Central memory CD8-positive, alpha-beta T cell (primary cell): ENCODE measurements at places on chromosomes 16 and 17.

- no peaks in the 10 kb centered on the region for H3K27me3 ChIP-seq
- peak within 1 kb of the TSS; percentile 97 for H3K27ac ChIP-seq
- peak within 1 kb of the TSS; percentile 85 for H3K4me3 ChIP-seq
- DNase-seq = peak; percentile 57
Observed at GRCh38 chr17:39863918-39864746, at the start of gene IKZF3. Gene IKZF3, minus strand, starts transcription at chr17:39864312. Its CDS starts 186 bp downstream, at chr17:39864126.

DNA sequence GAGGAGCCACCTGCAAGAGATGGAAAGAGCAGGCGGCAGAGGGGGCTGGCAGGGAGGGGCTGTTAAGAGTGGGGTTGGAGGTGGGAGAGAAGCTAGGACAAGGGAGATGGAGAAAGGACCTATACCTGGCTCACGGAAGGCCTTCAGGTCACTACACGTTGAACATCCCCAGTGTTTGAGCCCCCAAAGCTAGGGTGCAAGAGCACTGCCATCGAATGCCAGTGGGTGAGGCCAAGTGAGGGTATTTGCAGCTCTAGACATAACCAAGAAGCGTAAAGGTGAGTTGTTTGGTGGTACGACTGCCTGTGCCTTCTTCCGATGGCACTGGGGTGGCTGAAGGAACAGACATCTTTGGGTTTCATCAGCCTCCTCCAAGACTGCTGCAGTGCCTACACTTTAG lies 17.0 kb upstream of the HERPUD1 start:
- DNase-seq = no peak
- no peak overlapping the region for H3K27ac ChIP-seq
- no peak overlapping the region for H3K4me3 ChIP-seq
- no peaks in the 10 kb centered on the region for H3K36me3 ChIP-seq

DNA sequence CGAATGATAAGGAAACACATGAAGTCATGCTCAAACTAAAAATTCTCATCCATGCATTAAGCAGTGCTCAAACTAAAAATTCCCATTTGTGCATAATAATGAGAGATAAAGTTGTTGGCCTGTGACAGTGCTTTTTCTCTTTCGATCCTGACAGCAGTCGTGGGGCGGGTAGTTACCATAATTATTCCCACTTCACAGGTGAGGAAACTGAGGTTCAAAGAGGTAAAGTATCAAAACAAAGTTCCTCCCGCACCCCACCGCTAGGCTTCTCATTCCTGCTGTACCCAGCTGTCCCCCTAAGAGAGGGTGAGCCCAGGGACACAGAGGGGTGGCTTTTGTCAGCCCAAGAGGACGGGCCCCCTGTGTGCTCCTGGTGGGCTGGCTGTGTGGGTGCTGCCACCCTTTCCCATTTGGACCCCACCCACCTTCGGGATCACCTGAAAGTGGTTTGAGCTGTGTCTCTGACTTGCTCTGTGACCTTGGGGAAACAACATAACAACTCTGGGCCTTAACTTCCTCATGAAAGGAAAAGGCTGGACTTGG lies 92.6 kb downstream of the CLEC16A start:
- H3K27me3 ChIP-seq = no peaks in the 10 kb centered on the region
- no peak overlapping the region for H3K4me3 ChIP-seq
- H3K36me3 ChIP-seq = peaks cover 26% of the 10 kb centered on the region
- peaks cover 6% of the 10 kb centered on the region for H3K4me1 ChIP-seq
- no peak for DNase-seq

- H3K36me3 ChIP-seq = no peaks in the 10 kb centered on the region
- no peaks in the 10 kb centered on the region for H3K27me3 ChIP-seq
- H3K4me1 ChIP-seq = no peaks in the 10 kb centered on the region
- no peak for DNase-seq
Observed at GRCh38 chr16:7638306-7638705, 305.7 kb downstream of the RBFOX1 start.

GRCh38 chr17:72567774-72568173 lies 447.0 kb downstream of the SOX9 start:
- no peak overlapping the region for H3K4me3 ChIP-seq
- H3K27me3 ChIP-seq = peaks cover 14% of the 10 kb centered on the region
- no peak for DNase-seq
- no peaks in the 10 kb centered on the region for H3K4me1 ChIP-seq
- H3K36me3 ChIP-seq = no peaks in the 10 kb centered on the region

DNA sequence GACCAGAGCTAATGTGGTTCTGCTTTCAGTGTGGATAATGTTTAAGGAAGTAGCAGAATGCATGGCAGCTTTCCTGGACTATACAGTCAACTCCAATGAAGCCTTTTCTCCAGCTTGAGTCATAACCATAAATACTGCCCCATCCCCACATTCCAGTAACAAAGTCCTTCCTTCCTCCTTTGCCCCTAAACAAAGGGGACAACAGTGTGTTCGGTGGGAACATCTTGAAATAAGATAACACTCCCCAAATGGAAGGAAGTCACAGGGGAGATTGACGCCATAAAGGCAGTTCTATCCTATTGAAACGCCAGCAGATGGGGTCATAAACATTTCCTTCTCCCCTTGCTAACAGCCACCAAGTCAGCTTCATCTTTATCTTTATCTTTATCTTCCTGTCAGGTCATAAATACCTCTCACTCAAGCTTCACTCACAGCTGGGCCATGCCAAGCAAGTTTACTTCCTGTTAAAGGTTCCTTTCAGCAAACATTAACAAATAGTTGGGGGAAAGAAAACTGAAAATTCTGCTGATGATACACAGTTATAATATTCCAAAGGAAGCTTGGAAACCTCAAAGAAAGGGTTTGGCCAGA lies 136.7 kb downstream of the SNX11 start:
- H3K36me3 ChIP-seq = peaks cover 7% of the 10 kb centered on the region
- peaks cover 78% of the 10 kb centered on the region for H3K4me1 ChIP-seq
- H3K4me3 ChIP-seq = no peak overlapping the region
- no peak overlapping the region for H3K27ac ChIP-seq
- H3K27me3 ChIP-seq = no peaks in the 10 kb centered on the region

DNA sequence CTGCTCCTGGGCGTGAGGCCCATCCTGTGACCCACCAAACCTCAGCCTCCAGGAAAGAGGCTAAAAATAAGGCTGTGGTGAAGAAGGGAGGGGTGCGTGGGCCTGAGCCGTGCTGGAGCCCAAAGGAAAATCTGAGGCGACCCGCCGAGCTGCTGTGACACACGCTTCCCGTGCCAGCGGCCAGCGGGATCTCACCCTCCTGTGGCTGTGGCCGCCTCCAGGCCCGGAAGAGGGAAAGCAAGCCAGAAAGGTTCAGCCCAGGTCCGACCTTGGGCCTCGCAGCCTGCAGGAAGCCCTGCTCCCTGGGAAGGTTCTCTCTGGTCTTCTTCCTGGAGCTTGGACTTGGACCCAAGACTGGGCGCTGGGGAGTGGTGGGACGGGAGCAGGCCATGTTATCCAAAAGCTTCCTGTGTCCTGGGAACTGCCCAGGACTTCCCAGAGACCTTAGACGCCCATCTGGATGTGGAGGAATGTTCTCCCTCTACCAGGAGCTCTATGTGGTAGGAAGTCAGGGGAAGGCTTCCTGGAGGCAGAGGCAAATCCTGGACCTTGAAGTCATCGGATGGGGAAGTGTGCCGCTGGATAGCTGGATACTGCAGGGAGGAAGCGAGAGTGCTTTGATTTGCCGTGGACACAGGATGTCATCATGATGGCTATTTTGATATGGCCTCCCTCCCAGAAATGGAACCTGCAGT lies 11.4 kb downstream of the SPNS2 start:
- peaks cover 21% of the 10 kb centered on the region for H3K4me1 ChIP-seq
- H3K27ac ChIP-seq = no peak overlapping the region
- no peak overlapping the region for H3K4me3 ChIP-seq
- peaks cover 5% of the 10 kb centered on the region for H3K27me3 ChIP-seq
- no peaks in the 10 kb centered on the region for H3K36me3 ChIP-seq

- no peak overlapping the region for H3K27ac ChIP-seq
- no peaks in the 10 kb centered on the region for H3K4me1 ChIP-seq
- no peaks in the 10 kb centered on the region for H3K36me3 ChIP-seq
- no peak for DNase-seq
Observed at GRCh38 chr17:42853004-42853403, 2.0 kb downstream of the AOC3 start.

DNA sequence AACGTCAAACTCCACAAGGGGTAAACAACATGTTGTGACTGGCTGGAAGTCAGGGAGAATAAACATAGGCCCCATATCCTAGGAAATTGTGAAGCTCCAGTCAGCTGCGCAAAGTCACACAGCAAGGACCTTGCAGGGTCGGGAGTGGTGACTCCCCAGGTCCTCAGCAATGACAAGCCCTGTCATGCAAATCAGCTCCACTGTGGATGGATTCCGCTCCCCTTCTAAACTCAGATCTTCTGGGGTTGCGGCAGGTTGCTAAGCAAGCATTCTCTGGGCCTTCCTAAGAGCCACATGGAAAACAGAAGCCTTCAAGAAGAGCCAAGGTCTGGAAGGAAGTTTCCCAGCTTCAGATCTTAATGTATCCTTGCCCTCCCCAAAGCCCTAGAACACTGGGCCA lies 28.9 kb upstream of the MYO18A start:
- H3K27ac ChIP-seq = no peak overlapping the region
- DNase-seq = no peak
- peaks cover 12% of the 10 kb centered on the region for H3K27me3 ChIP-seq
- no peaks in the 10 kb centered on the region for H3K36me3 ChIP-seq
- no peaks in the 10 kb centered on the region for H3K4me1 ChIP-seq

DNA sequence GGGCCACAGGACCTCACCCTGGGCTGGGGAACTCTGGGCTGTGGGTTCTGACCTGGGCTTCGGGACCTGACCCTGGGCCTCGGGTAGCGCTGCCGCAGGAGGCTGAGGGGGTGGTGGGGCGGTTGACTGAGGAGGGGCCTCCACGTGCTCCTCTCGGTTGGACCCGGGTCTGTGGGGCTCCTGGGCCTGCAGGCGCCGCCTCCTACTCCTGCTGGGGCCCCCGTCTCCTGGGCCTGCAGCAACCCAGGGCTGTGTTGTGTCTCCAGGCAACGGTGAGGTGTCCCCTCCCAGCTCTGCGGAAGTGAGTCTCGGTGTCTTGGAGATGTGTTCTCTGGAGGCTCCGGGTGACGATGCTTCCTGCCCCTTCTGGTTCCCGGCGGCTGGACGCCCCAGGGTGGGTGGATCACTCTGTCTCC lies 41.5 kb upstream of the GNG13 start:
- peaks cover 2% of the 10 kb centered on the region for H3K36me3 ChIP-seq
- H3K4me1 ChIP-seq = no peaks in the 10 kb centered on the region
- H3K27ac ChIP-seq = no peak overlapping the region
- H3K4me3 ChIP-seq = no peak overlapping the region
- no peak for DNase-seq

DNA sequence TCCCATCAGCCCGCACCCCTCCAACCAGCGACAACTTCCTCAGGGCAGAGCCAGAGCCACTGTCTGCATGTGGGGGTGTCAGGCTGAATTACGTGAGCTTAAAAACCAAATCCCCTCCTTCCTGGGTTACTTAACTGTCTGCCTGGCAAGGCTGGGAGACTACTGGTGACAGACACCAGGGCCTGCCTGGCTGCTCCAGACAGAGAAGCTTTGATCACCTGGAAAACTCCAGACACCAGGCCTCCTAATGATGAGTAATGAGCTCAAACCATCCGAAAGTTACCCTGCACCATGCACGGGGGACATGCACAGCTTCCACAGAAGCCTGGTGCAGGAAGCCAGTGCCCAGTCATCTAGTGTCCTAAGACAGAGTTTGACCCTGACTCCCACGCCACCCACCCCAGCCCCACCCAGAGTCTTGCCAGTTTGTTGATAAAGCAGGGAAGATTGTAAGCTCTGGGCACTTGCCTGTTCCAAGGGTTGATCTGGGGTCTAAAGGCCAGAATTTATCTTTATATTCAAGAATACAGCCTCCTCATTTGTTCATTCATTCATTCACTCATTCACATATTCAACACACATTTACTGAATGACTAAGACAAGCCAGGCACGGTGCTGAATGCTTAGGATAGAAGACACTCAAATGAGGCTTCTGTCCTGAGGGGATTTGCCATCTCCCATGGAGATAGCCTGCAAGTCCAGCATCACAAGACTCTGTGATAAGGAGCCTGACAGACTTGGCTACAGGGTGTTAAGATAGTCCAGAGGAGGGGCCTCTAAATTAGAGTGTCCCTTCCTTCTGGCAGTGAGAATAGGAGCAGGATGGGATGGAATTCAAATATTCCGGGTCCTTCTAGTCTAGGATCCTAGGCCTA lies 7.2 kb upstream of the CCDC182 start:
- H3K4me1 ChIP-seq = peaks cover 9% of the 10 kb centered on the region
- peaks cover 1% of the 10 kb centered on the region for H3K36me3 ChIP-seq
- H3K27me3 ChIP-seq = no peaks in the 10 kb centered on the region
- no peak overlapping the region for H3K4me3 ChIP-seq
- DNase-seq = no peak

GRCh38 chr17:82596837-82597672 lies 51.2 kb downstream of the WDR45B start:
- no peak for DNase-seq
- no peak overlapping the region for H3K4me3 ChIP-seq
- peaks cover 21% of the 10 kb centered on the region for H3K4me1 ChIP-seq
- H3K27ac ChIP-seq = peak overlapping the region; percentile 77

- H3K27me3 ChIP-seq = no peaks in the 10 kb centered on the region
- H3K4me1 ChIP-seq = no peaks in the 10 kb centered on the region
- no peaks in the 10 kb centered on the region for H3K36me3 ChIP-seq
- H3K27ac ChIP-seq = no peak overlapping the region
- no peak overlapping the region for H3K4me3 ChIP-seq
- no peak for DNase-seq
Observed at GRCh38 chr16:15415511-15415985, 18.8 kb upstream of the BMERB1 start.

DNA sequence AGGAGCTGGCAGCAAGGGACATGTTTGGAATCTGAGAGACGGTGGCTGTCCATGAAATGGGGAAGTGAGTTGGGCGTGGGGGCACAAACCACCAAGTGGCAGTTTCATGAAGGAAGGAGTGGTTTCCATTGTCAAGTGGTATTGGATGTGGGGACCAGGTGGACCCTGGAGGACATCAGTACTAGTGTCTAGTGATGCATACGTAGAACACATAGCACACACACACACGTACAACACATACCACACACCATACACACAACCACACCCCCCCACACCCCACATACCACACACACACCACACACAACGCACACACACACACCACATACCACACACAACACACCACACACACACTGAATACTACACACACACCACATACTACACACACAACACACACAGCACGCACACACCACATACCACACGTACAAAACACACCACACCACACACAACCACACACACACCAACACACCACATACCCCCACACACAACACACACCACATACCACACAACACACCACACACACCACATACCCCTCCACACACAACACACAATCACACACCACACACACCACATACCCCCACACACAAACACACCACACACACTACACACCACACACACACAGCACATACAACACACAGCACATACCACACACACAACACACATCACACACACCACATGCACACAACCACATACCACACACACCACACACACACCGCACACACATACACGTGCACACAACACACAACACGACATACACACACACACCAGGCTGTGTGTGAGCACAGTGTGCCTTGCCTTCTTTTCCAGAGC lies 41.1 kb upstream of the GSE1 start:
- peak overlapping the region; percentile 70 for H3K27ac ChIP-seq
- peaks cover 34% of the 10 kb centered on the region for H3K36me3 ChIP-seq
- DNase-seq = no peak
- H3K27me3 ChIP-seq = no peaks in the 10 kb centered on the region

- H3K27me3 ChIP-seq = no peaks in the 10 kb centered on the region
- no peak for DNase-seq
- H3K4me1 ChIP-seq = no peaks in the 10 kb centered on the region
- H3K4me3 ChIP-seq = no peak overlapping the region
- H3K36me3 ChIP-seq = no peaks in the 10 kb centered on the region
- H3K27ac ChIP-seq = no peak overlapping the region
Observed at GRCh38 chr16:73159296-73159695, 111.4 kb upstream of the ZFHX3 start.
